Activated CD4-positive, CD25-positive, alpha-beta regulatory T cell treated with anti-CD3 and anti-CD28 coated beads, Interleukin-2, amount 50 U/mL, for 72 hours (primary cell): ENCODE measurements at places on chromosomes 5 and 9.

GRCh38 chr5:67659288-67659687 lies 462.7 kb upstream of the CD180 start:
- DNase-seq: no peak

- no peak for DNase-seq
These were observed 456.9 kb downstream of the RASEF start for GRCh38 chr9:82606071-82606470.

DNA sequence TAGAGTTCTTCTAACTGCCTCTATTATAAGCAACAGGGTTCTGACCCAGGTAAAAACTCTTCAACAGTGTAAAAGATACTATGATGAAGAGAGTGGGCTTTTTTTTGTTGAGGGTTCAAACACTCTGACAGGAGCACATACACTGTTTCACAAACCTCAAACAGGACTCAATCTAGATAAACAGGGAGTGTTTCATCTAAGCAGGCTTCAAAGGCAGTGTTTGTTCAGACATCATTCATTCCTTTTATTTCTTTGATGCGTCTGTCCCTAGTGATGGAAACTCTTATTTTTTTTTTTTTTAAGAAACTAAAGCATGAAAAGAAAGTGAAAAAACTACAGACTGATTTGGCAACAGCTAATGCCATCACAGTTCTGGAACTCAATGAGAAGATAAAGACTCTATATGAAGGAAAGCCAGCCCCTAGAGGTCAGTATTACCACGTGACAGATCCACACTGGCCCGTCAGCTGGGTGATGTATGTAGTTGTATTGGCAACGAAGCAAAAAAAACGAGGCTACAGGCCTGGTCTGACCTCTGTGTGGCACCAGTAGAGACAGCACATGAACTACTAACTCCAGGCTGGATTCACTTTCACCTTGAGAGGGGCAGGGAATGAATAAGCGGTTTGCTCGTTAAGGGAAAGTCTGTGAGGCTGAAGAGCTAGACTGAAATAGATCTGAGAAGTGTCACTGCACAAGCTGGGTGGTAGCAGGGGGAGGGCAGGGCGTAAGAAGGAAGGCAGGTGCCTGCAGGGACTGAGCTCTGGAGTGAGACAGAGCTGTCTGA lies 172.2 kb downstream of the CCDC192 start:
- no peak for DNase-seq

DNA sequence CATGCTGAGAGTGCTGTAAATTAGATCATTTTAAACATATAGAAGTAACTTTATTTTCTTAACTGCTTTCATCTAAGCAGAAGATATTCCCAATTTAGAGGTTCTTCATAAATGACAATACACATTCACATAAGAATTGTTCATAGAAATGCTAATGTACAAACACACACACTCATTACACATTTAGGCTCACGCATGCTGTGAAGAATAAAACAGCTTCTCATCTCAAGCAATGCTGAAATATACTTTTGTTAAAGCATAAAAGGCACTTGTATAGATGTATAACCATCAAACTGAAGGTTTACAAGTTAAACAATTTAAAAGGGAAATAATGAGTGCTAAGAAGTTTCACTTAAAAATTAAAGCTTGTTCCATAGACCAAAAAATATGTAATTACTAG lies 18.1 kb upstream of the FTMT start:
- DNase-seq: no peak

DNA sequence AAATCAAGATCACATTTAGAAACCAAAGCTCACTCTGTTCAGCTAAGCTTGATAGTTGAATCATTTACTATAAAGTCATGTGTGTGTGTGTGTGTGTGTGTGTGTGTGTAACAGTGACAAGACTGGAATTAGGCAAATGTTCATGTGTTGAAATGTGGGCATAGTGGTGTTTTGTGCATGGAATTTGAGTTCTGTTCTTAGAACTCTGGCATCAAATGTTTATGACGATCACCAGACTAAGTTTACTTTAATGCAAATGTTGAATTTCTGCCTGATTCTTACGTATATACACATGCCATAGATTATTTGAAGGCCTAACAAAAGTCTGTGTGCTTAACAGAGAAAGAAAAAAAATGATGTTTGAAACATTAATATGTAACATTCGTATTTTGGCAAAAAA lies 72.8 kb upstream of the COL5A1 start:
- DNase-seq: no peak
